ENCODE measurements at places on chromosomes 16 and 17.
A peak's percentile ranks its signal among the peaks of the same experiment; 100 is the strongest.

GRCh38 chr16:20260215-20261009 is 66.9 kb downstream of the GP2 start:
- DNase-seq: no peak

- DNase-seq: no peak
Observed at GRCh38 chr16:53219371-53219770, 164.6 kb downstream of the CHD9 start.

GRCh38 chr16:61105544-61105943 is 930.7 kb downstream of the CDH8 start:
- DNase-seq: peak; percentile 1

GRCh38 chr17:44416558-44417289 is 27.3 kb upstream of the ITGA2B start:
- DNase-seq: no peak

GRCh38 chr17:21239680-21240368 is 13.4 kb downstream of the NATD1 start:
- peak; percentile 33 for DNase-seq

DNA sequence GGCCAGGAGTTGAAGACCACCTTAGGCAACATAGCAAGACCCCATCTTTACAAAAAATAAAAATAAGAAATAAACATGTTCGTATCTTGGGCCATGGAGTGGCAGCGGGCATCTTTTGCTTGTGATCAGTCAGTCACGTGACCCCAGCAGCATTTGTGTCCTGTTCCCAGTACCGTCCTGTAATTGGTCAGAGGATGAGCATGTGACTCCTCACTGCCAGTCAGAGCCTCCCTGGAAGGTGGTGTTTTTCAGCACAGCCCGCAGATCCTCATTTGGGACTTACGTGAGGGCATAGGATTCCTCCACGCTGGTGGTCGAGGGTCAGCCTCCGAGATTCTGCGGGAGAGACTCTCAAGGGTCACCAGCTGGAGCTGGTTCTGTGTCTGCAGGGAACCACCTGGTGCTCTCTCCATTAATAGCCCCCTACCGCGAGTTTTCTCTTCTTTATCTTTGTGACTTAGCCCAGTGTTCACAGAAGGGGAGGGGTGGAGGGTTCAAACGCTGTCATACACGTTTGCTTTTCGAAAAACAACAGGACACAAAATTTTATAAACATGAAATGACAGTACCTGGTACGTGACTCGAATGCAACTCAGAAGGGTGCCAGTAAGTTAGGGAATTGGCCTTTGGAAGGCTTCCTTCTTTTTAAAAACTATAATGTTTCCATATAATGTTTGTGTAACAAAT is 17.2 kb downstream of the MRC2 start:
- DNase-seq: no peak

- peak; percentile 77 for DNase-seq
Observed at GRCh38 chr16:72124761-72125634, 31.4 kb downstream of the DHX38 start.

DNA sequence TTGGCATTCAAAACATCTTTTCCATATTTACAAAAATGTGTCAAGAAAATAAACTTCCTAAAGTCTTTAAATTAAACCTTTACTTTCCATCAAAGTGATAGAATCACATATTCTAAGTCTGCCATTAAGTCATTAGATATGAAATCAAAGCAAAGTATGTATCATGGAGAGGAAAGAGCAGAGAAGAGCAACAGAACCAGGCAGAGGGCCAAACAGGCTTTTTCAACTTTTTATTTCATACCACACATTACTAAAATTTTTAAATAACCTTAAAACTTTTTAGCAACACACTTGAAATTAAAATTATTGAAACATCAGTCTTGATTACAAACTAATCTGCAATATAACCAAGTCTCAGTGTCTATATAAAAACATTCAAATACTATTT is 13.8 kb downstream of the SIAH1 start:
- DNase-seq: no peak

GRCh38 chr17:80836971-80837481 is 154.6 kb upstream of the CHMP6 start:
- no peak for DNase-seq

GRCh38 chr16:85615014-85615851 is 2.1 kb downstream of the GSE1 start:
- peak; percentile 99 for DNase-seq

DNA sequence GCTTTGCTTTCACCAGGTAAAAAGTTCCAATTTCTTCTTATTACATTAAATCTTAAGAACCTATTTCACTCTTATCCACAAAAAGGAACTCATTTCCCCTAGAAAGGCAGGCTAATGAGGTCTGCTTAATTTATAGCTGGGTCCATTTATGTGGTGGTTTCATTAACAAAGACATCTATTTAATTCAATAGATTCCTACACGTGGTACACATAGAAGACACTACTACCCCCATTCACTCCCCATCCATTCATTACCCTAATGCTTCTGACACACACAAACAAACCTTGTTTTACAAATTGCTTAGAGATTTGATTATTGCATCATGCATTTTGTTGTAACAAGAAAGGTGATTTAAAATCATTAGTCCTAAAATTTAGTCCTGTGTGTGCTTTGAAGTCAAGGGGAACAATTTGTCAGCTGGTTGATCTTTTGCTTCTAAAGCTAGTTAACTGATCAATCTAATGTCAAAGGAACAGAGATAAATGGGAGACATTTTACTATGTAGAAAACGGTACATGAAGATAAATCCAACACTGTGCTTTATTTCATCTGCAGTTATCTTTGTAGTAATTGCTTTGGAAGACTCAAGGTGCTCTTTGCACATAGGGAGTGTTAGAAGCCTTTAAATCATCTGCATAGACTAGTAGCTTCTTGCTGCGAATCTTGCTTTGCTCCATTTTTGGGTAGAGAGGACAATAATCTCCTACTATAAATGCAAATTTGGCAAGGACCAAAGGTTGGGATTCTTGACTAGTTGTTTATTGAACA is 379.2 kb downstream of the CDH11 start:
- no peak for DNase-seq

DNA sequence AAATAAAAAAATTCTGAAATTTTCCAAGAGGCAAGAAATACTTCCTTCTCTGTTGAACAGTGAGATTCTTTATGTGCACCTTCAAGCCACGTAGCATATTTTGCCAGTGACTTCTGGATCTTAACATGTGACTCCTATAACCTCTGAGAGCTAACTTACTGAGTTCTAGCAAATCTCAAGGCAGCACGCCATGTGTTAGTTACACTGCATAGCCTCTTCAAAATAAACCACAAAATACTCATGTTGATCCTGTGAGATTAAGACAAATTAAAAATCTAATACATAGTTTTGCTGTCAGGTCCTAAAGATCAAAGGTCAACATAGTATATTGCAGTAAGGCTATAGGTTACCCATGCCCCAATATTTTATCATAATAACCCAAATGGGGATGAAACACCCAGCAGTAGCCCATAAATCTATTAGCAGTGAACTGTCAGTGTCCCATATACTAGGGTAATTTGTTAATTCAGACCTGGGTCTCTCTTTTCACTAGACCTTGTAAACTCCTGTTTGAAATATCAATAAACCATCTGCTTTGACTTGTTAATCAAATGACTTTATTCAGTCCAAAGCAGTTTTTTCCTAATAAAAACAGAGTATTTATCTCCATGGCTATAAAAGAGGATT is 343.1 kb downstream of the ZFHX3 start:
- DNase-seq: no peak
